ENCODE measurements at places on chromosomes 13 and 19. TPM values are rescaled to one million over a fixed set of nuclear protein-coding genes. Genes with fewer than 3 reads are reported as not detected.

BRCA2 gene
- 4.8 TPM for total RNA-seq

TUBB4A gene
- 1.4 TPM for total RNA-seq

DNA sequence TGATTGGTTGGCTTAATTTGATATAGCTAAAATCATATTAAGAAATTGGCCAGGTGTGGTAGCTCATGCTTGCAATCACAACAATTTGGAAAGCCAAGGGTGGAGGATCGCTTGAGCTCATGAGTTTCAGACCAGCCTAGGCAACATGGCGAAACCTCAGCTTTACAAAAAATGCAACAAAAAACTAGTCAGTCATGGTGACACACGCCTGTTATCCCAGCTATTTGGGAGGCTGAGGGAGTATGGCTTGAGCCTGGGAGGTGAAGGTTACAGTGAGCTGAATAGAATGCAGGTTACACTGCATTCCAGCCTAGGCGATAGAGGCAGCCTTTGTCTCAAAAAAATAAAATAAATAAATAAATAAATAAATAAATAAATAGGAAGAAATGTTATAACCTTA lies 1579.6 kb upstream of the SLC10A2 start:
- no peak for DNase-seq
- H3K4me1 ChIP-seq = no peaks in the 10 kb centered on the region
- H3K27me3 ChIP-seq = no peaks in the 10 kb centered on the region
- no peak overlapping the region for H3K27ac ChIP-seq

- no peaks in the 10 kb centered on the region for H3K27me3 ChIP-seq
- no peaks in the 10 kb centered on the region for H3K36me3 ChIP-seq
- no peak for DNase-seq
- no peak overlapping the region for H3K27ac ChIP-seq
- H3K4me1 ChIP-seq = no peaks in the 10 kb centered on the region
- no peak overlapping the region for H3K4me3 ChIP-seq
Observed at GRCh38 chr13:59533561-59534555, 629.9 kb downstream of the DIAPH3 start.

DNA sequence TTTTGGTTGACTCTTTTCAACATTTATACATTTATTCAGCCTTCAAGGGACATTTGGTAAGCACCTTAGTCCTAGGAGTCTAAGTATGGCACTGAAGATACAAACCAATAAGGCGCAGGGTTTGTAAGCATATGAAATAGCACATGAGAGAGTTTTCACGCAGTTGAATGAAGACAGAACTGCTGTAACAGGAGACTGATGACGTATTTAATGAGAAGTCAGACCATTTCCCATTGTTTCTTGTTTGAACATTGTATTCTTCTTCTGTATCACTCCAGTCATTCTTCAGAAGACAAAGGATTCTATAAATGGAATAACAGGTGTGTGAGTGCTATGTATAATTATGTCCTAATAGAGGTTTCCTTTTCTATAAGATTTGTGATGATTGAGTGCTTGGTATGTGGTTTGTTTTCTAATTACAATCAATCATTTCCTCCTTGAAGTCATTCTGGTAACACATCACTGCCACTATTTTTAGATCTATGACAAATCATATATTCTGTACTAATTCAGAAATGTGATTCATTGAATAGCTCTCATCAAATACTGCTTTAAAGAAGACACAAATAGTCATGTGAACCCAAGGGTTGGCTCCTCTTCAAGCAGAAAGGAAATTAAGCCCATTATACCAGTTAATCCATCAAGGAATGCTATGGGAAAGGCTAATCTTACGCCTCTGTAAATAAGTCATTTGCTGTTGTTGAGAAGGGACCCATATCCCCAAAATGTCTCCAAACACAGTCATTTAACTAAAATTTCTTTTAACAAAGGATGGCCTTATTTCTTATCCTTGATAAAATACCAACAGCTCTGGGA lies 222.8 kb upstream of the NBEA start:
- no peak overlapping the region for H3K4me3 ChIP-seq
- no peaks in the 10 kb centered on the region for H3K27me3 ChIP-seq
- DNase-seq = no peak
- H3K4me1 ChIP-seq = no peaks in the 10 kb centered on the region

DNA sequence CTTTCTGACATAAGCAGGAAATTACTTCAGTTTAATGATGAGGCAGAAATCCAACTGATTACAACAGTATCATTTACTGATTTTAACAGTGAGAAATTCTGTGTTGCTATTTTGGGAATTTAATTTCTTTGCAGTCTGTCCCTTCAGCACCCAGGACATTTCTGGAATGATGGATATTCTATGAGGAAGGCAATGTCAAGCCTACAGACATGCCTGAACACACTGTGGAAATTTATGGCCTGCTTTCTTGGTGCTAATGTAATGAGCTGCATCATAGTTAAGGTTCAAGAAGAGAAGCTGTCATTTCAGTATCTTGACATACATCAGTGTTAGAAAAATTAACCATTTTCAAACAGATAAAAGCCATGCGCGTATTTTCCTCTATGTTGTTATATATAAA lies 87.7 kb downstream of the SLITRK1 start:
- no peak overlapping the region for H3K4me3 ChIP-seq
- H3K36me3 ChIP-seq = no peaks in the 10 kb centered on the region
- no peak overlapping the region for H3K27ac ChIP-seq
- no peak for DNase-seq
- H3K27me3 ChIP-seq = no peaks in the 10 kb centered on the region

- no peaks in the 10 kb centered on the region for H3K36me3 ChIP-seq
- H3K4me3 ChIP-seq = no peak overlapping the region
- no peaks in the 10 kb centered on the region for H3K4me1 ChIP-seq
- no peaks in the 10 kb centered on the region for H3K27me3 ChIP-seq
Observed at GRCh38 chr13:83753912-83754624, 128.2 kb downstream of the SLITRK1 start.
